ENCODE measurements at places on chromosomes 6 and 20. TPM values are rescaled to one million over a fixed set of nuclear protein-coding genes. Genes with fewer than 3 reads are reported as not detected.
A peak's percentile ranks its signal among the peaks of the same experiment; 100 is the strongest.

DNA sequence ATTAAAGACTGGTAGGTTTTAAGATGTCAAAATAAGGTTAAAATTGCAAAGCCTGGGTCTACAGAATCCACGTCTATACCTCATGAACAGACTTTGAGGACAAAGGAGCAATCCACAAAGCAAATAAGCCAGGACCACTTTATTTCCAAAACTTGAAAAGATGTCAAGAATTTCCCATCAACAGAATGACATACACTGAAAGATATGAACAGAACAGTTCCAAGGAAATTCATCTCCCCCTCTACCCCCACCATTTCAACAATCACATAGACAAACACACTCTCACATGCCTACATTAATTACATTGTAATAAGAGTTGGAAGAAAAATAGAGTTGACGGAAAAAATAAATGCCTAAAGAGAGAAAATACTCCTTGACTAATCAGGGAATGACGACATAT lies 45.2 kb upstream of the NHSL1 start:
- DNase-seq: no peak

GRCh38 chr6:30709101-30709868 lies 7.8 kb downstream of the MDC1 start:
- no peak for DNase-seq

- DNase-seq: peak; percentile 17
These were observed 145.1 kb upstream of the ZNF184 start for GRCh38 chr6:27617700-27618689.

- no peak for DNase-seq
These were observed 26.0 kb upstream of the PCMTD2 start for GRCh38 chr20:64229507-64230061.

DNA sequence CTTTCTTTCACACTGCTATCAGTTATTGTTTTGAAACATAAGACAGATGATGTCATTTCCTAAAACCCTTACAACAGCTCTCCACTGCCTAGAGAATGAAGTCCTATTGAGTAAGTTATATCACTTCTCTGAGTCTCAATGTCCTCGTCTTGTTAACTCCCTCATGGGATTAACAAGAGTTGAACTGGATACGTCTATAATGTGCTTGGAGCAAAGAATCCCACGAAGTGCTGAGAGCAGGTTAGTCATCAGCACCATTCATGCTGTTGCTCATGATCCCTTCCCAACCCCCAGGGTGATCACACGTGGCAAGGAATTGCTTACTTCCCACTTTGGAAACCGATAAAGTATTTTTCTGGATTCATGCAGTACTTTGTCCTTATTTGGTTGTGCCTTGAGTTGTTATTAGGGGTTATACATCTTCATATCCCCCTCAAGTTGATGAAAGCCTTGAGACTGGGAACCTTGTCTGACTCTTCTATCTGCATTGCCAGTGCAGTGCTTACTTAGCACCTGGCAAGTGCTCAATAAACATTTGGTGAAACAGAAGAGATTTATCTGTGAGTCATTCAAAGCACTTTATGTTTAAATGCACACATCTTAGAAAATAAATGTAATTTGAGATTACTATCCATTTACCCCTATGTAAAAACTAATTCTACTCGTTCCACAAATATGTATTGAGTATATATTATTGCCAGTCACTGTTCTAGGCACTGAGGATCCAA lies 487.5 kb downstream of the EPM2A start:
- no peak for DNase-seq

DNA sequence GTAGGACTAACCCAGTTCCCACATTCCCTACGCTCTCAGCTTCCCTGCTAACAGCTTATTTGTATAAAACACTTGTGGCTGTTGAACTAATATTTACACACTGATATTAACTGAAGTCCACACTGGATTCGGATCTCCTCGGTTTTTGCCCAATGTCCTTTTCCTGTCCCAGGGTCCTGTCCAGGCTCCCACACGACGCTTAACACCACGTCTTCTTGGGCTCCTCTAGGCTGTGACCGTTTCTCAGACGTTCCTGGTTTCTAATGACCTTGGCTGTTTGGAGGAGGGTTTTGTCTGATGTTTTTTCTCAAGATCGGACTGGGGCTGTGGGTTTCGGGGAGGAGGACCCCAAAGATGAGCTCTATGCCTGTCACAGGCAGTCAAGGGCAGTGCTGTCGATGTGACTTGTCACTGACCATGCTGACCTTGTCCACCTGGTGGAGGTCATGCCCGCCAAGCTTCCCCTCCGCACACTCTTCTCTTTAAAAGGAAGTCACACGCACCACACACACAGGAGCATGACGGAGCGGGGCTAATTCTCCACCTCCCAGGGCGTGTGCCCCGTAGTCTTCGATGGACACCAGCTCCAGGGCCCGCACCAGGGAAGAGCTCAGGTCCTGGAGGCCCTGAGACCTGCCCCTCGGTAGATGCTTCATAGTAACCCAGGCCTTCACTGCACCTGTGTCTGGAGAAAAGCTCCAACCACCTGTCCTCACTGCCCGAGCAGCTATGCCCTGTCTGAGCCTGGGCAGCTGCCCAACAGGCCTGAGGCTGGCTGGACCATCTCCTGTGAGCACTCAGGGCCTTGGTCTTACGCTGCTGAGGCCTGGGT lies 72.0 kb downstream of the TTLL2 start:
- DNase-seq: no peak

The TTI1 gene
- 27.8 TPM for polyA plus RNA-seq

The CDC40 gene
- polyA plus RNA-seq: 26.8 TPM
